ENCODE measurements at places on chromosomes 7 and 10. TPM values are rescaled to one million over a fixed set of nuclear protein-coding genes. Genes with fewer than 3 reads are reported as not detected.

The STAG3 gene
- 0.49 TPM for total RNA-seq

The SOSTDC1 gene
- not detected for total RNA-seq

The SLC13A4 gene
- total RNA-seq = not detected

The ARMC3 gene
- 16.3 TPM for total RNA-seq

The PLEKHS1 gene
- not detected for total RNA-seq

The ENKUR gene
- 10.0 TPM for total RNA-seq

The SVOPL gene
- not detected for total RNA-seq

The CTAGE15 gene
- total RNA-seq = 0.27 TPM

The HYAL4 gene
- total RNA-seq = not detected

The DPYSL4 gene
- total RNA-seq = 1.5 TPM

The SAMD8 gene
- total RNA-seq = 25.4 TPM

All from uterus (tissue), 4 donors.